Esophagus squamous epithelium (tissue), 5 donors: ENCODE measurements at places on chromosomes 2 and 18. TPM values are rescaled to one million over a fixed set of nuclear protein-coding genes. Genes with fewer than 3 reads are reported as not detected.

The EMX1 gene
- 0.15 TPM for total RNA-seq

The CD8A gene
- total RNA-seq: 6.5 TPM

The SERPINB13 gene
- 228 TPM for total RNA-seq

The POTEC gene
- not detected for total RNA-seq

The TDRD15 gene
- total RNA-seq: 0.34 TPM

The IL36RN gene
- 5.0 TPM for total RNA-seq

The RBKS gene
- 1.4 TPM for total RNA-seq

The RTKN gene
- total RNA-seq: 37.8 TPM

The VIL1 gene
- total RNA-seq: not detected

The RNF144A gene
- 8.3 TPM for total RNA-seq

The AFTPH gene
- 52.8 TPM for total RNA-seq

The MAB21L4 gene
- total RNA-seq: 105 TPM

The GALNT3 gene
- total RNA-seq: 55.7 TPM

The DTYMK gene
- total RNA-seq: 27.0 TPM

The CPLX4 gene
- total RNA-seq: not detected

The GTF3C2 gene
- 59.7 TPM for total RNA-seq

The TGIF1 gene
- 52.9 TPM for total RNA-seq

The ARHGAP25 gene
- 9.0 TPM for total RNA-seq

The CTLA4 gene
- 1.0 TPM for total RNA-seq

The ELOA2 gene
- 0.38 TPM for total RNA-seq

The ELAC1 gene
- total RNA-seq: 6.1 TPM

The CACNB4 gene
- total RNA-seq: 6.1 TPM

The EMILIN2 gene
- 3.6 TPM for total RNA-seq

The TNFAIP6 gene
- 3.3 TPM for total RNA-seq

The NOSTRIN gene
- total RNA-seq: 0.76 TPM

The CDH20 gene
- 3.4 TPM for total RNA-seq

The RESP18 gene
- not detected for total RNA-seq
